ENCODE measurements at places on chromosomes 7 and 10.
A peak's percentile ranks its signal among the peaks of the same experiment; 100 is the strongest.

GRCh38 chr10:819326-819725 lies 112.2 kb downstream of the LARP4B start:
- no peak for DNase-seq

- no peak for DNase-seq
Observed at GRCh38 chr10:19570991-19571390, 245.2 kb upstream of the PLXDC2 start.

DNA sequence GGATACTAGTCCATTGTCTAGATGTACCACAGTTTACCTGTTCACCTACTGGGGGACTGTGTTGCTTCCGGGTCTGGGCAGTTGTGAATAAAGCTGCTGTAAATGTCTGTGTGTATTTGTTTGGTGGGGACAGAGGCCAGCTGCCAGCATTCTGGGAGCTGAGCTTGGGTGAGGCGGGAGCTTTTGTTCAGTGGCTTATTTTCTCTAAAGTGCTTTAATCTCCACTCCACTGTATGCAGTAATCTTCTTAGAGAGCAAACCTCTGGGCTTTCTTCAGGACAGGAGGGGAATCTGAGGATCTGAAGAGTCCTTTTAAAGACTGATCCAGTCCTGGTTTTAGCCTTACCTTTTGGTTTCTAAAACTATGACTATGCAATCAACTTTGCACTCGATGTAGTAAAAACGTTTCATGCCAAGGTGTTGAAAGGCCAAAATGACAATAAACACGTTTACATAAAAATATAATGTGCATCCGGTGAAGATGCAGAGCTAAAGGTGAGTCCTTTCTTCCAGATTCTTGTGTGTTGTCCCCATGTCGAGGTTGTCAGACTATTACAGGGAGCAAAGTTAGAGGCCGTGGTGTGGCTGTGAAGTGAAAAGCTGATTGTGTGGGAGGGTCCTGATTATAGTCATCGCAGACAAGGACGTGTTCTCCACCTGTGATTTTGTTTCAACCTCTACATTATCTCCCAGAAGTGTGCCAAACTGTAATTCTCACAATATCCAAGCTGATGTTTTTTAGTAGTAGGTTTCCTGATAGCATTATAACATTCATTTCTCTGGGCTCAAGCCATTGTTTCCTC lies 279.8 kb downstream of the CAMK1D start:
- DNase-seq, result peak; percentile 65

GRCh38 chr7:16684935-16685334 lies 39.0 kb downstream of the BZW2 start:
- no peak for DNase-seq

DNA sequence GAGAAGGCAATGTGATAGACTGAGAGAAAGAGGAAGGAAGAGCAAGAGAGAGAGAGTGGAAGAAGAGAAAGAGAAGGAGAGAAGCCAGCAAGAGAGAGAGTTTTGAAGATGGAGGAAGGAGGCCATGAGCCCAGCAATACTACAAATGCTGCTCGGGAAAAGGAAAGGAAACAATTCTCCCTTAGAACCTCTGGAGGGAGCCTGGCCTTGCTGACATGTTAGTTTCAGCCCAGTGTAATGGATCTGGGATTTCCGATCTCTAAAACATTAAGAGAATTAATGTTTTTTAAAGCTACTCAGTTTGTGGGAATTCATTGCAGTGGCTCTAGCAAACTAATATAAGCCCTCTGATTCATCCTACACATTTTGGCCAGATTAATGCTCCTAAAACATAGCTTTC lies 206.8 kb upstream of the MTPN start:
- no peak for DNase-seq

GRCh38 chr10:35462491-35462934 lies 126.2 kb downstream of the CCNY start:
- DNase-seq, result no peak

DNA sequence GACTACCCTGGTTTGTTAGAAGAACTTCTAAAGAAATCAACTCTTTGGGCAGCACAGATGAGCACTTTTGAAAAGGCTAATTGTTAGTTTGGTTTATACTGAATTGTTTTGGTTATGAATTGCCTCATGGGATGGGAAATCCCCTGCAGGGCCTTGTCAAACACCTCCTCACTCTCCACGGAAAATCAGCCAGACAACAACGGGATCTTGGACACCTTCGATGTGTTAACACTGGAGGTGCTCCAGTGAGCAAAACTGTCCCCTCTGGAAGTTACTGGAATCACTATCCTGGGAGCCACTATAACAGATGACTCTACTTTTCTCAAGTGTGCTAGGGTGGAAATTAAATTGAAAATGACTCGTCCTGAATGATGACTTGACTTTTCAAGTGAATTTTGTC lies 38.7 kb downstream of the CDK6 start:
- no peak for DNase-seq

GRCh38 chr10:60990663-60991062 lies 46.7 kb upstream of the RHOBTB1 start:
- no peak for DNase-seq

DNA sequence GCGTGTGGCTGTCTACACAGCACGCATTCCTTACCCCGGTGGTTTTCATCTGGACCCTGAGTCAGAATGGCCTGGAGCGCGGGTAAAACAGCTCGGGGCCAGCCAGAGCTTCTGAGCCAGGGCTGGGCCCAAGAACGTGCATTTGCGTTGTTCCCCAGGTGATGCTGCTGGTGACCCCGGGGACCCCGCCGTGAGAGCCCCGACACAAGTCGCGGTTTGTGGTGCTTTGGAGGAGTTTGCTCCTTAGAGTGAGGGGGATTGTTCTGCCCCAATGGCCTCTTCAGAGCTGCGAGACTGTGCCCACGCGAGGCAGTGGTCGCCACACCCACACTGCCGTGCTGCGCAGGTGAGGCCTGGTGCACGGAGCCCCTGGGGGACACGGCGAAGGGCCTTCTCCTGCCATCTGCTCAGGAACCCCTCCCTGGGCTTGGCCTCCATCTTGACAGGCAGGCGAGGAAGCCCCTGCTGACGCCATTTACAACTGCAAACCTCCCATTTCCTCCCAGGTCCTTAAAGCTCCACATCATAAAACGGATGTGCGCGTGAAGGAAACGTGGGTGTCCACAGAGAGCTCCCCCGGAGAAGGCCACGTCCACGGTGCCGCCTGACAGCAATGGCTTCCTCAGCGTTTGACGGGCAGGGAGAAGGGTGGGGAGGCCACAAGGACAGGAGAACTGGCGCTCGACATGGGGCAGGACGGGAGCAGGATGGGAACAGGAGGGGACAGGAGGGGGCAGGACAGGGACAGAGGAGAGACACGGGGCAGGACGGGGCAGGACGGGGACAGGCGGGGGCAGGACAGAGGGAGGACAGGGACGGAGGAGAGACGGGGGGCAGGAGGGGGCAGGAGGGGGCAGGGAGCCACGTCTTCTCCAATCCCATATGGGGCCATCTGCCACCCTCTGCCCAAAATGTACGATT lies 477.2 kb downstream of the DNAJB6 start:
- DNase-seq, result no peak

GRCh38 chr10:35579726-35580422 lies 25.3 kb upstream of the GJD4 start:
- DNase-seq, result no peak

- DNase-seq, result no peak
Observed at GRCh38 chr7:92754919-92755581, 81.3 kb downstream of the CDK6 start.

DNA sequence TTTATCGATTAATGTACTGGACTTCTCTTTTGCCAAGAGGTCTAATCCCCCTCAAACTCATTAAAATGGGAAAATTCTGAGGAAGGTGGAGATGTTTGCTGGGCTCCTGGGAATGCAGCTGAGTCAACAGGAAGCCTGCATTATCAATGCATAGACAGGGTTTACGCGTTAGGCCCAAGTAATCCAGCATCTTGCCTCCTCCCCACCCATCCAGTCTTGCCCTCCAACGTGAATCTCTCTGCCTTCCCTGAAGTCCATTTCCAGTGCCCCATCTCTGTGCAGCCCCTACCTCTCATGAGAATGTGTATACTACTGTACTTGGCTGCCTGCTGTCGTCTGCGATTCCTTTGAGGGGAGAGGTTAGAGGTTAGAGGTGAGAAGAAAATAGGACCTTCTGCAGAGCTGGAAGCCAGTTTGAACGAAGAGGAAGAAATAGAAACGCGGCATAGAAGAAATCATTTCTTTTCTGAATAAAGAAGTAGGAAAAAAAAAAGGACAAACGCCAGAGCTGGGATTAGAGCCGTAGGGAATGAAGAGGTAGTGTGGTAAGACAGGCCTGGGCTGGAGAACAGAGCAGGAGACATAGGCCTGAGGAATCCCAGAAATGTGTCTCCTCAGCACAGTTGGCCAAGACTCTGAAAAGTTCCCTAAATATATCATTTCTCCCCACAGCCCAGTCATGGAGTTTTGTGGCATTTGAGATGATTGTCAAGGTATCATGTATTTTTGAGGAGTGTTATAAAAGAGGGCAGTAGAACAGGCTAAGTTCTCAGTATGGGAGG lies 75.6 kb downstream of the MYOF start:
- DNase-seq, result no peak

- no peak for DNase-seq
Observed at GRCh38 chr7:134589491-134589941, 40.6 kb downstream of the AKR1B15 start.

DNA sequence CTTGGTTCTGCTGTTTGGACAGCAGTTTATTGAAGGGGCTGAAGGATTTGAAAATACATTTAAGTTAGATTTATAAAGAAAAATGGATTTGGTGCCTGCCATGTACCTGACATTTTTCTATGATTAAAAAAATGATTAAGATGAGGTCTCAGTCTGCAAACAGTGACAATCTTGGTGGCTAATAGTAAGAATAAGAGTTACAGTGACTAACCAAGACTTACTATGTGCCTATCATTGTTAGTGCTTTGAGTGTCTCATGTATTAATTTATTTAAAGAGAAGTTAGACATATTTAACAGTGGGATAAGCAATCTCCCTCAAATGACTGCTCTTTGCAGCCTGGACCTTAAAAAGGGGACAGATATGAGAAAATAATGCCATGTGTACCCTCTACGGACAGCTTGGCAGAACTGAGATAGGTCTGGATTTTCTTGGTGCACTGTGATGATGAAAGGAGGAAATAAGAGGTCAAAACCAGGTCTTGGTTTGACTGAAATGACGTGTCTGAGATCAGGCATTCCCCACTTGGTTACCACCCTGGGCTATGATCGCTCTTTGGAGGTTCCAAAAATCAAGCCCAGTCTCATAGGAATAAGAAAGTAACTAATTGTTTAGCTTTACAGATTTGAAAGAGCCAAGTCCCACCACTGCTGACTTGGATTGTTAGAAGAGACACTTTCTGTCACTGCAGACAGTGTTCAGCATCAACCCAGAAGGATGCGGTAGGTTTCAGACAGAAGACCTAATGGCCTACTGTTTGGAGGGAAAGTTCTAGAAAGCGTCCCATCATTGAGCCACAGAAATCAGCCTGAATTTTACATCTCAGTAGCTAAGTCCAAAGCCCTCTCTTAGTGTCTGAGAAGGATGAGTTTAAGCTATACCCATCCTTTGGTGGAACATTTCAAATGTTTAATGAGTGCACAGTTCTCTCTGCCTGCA lies 2.1 kb downstream of the CASP7 start:
- no peak for DNase-seq

GRCh38 chr10:58362027-58362789 lies 23.0 kb upstream of the TFAM start:
- DNase-seq, result no peak

GRCh38 chr10:71307469-71308085 lies 11.5 kb upstream of the SLC29A3 start:
- no peak for DNase-seq

GRCh38 chr10:12724807-12725579 lies 276.5 kb downstream of the CCDC3 start:
- DNase-seq, result no peak

DNA sequence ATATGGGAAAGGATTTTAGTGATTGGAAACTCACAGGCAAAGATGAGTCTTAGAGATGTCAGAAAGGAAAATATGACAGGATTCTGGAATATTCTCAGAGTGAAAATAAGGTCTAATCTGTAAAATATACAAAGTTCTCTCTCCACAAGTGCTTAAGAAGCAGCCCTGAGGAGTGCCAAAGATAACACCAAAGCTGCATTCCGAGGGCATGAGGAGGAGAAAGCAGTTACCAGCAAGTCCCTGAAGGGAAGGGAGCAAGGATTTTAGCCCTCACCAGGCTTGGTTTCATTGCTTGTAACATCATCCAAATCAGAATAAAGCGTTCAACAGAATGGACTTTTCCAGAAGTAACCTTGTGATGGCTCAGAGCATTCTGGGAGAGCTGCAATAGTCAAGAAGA lies 31.4 kb upstream of the DLX6 start:
- DNase-seq, result no peak

DNA sequence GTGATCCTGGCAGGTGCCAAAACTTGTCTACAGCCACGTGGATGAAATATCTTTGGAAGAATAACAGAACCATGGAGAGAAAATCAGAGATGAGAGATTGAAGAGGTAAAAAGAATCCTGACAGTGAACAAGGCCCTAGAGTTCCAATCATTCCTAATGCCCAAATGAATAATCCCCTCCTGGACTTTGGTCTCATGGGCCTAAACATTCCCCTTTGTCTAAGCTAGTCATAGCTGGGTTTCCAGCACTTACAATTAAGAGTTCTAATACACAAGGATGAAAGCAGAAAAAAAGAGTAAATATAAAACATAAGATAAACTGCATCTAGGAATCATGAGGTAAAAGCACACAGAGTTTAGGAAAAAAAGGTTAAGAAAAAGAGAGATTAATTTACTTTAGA lies 40.2 kb downstream of the ARHGAP12 start:
- no peak for DNase-seq

GRCh38 chr10:21402606-21403083 lies 122.8 kb downstream of the SKIDA1 start:
- DNase-seq, result no peak

DNA sequence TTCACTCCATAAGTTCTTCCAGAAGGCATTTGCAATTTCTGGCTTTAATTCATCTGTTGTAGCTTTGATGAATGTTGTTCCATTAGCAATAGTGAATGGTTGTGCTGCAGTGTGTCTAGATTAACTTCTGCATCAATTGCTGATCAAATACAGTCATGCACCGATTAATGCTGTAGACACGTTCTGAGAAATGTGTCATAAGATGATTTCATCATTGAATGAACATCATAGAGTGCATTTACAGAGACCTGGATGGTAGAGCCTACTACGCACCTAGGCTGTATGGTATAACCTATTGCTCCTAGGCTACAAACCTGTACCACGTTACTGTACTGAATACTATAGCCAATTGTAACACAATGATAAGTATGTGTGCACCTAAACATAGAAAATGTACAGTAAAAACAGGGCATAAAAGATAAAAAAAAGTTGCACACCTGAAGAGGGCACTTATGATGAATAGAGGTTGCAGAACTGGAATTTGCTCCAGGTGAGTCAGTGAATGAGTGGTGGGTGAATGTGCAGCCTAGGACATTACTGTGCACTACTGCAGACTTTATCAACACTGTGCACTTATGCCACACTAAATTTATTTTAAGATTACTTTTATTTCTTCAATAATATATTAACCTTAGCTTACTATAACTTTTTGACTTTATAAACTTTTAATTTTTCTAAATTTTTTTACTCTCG lies 170.7 kb downstream of the HERPUD2 start:
- no peak for DNase-seq

- no peak for DNase-seq
Observed at GRCh38 chr7:65832281-65832680, 40.6 kb upstream of the VKORC1L1 start.

Data from DMS79 (cell line).